ENCODE measurements at places on chromosomes 1 and 21.

GRCh38 chr1:224589006-224589405 lies 27.1 kb upstream of the CNIH3 start:
- DNase-seq: peak; percentile 30

DNA sequence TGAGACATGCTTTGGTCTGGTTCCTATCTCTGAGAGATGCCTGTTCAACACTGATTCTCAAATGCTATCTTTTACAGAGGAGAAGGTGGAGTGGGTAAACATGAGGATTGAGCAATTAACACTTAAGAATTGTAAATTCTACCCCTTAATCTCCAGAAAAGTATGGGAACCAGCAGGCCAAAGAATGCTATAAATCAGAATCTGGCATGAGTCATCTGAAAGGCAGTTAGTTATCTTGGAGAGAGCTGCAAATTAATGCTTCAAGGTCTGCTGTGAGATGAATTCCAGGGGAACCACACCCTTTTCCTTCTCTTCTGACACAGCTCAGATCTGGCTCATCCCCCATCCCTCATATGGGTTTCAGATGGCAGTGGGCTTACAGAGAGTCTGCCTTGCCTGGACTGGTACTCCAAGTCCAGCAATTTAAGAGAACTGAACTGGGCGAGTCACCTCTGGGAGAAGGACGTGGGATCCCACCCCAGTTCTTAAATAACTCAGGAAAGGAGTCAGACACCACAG lies 5.2 kb downstream of the S100A10 start:
- no peak for DNase-seq

GRCh38 chr1:29920316-29920715 lies 684.0 kb downstream of the PTPRU start:
- DNase-seq: no peak

DNA sequence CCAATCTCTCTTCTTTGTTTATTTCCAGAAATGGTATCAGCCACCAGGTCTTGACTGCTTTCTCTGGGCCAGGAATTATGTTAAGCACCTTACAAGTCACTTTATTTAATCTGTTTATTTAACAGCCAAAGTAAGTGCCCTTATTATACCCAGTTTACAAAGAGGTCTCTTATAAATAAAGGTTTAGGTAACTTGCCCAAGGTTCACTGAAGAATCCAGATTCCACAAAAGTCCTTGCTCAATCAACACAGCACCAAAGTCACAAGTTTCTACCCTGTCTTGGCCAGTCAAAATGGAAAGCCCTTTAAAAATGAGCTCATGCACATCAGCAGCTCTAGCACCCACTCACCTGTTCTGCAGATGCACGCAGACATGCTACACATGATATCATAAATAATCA lies 28.0 kb upstream of the ATP1A1 start:
- no peak for DNase-seq

DNA sequence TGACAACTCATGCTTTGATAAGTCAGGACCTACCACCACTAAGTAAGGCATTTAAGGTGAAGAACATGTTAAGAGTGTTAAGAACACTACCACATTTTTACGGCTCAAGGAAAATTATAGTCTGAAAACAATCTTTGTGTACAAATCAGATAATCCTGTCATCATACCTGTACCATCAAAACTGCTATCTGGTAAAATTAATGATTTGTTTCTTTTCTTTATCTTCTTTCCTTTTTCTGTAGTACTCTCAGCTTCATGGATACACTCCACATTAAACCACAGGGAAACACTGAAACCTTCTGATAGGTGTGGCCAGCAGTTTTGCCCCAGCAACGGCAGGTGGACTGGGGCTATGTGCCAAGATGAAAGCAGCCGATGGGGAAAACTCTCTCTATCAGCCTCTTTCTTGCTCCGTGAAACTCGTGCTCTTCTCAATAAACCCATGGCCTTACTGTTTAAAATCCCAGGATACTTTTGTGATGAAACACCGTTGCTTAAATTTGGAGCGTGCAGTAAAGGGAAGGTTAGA lies 75.1 kb downstream of the LYST start:
- DNase-seq: no peak
